Activated naive CD4-positive, alpha-beta T cell (primary cell): ENCODE measurements at places on chromosomes 6 and 20.

DNA sequence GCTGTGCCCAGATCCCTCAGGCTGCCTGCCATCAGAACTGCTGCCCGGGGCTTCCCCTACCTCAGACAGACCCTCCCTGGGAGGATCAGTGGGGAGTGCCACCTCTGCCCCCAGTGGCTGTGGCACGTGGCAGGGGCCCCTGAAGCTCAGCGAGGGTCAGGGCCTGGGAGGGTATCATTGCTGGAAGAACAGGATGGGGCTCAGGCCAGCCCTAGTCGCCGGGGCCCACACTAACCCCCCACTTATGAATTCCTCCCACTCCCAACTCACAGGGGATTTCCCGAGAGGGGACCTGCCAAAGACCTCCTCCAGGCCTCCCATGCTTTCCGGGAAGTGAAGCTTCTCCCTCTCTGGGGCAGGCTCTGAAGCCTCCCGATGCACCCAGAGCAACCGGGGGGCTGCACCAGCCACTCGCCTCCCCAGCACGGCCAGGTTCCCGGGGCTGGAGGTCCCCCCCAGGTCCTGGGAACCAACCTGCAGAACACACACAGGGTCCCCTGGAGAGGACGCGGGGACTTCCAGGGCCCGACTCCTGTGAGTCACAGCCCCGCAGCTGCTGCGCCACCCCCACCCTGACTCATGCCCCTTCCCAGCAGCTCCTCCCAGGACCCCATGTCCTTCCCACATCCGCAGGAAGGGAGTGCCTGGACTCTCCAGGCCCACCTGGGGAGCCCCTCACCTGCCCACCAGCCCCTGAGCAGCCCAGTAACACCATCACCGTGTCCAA, 2.5 kb downstream of the TNFRSF6B start:
- no peak for DNase-seq

DNA sequence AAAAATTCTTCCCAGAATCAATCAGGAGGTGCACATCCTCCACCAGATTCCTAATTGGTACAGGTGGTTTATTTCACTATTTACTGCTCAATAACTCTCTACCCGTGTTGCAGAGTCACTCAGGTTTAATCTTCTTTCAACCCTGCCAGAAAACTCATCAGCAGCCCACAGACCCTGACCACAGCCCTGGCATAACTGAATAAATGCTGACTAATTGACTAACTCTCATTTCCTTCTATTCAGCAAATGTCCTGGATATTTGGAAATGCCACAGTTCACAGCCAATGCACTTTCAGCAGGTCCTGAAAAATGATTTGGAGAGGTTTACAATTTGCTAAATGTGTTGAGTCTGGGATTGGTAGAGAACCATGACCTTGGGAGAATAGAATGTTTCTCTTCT, 62.3 kb downstream of the TRMT6 start:
- DNase-seq: no peak

DNA sequence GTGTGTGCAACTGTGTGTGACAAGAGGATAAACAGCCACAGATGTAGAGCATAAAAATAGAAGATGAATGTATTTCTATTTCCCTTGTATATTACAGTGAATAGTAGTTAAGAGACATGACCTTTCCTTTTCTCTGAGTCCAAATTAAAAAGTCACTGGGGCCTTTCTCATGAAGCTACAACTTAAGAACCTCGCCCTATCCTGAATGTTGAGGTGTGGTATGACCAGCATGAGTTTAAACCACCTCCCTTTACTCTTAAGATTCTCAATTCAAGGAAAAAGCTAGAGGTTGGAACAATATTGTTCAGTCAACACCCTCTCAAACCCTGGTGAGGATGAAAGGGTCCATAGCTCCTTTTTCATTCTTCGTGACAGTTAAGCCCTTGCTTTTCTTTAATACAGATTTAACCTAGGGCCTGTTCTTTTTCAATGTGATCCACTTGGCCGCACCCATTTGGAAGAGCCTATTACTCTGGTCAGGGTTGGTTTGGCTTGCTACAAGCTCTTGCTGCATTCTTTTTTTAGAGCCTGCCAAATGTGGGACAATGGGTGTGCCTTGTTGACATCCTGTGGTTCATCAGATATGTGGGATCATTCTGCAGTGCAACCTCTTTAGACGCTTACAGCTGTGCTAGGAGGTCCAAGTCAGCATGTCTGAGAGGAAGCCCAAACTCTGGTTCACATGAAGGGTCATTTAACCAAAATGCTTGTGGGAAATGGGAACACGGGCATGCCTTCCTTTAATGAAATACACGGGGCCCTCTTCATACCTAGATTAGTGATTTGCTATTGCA, 290.0 kb downstream of the HAO1 start:
- DNase-seq: no peak

- DNase-seq: no peak
These were observed at the start of gene KCNB1 for GRCh38 chr20:49482621-49483017. TSS of gene KCNB1 (minus strand) at chr20:49482668. CDS start at chr20:49482480, 188 bp downstream.

DNA sequence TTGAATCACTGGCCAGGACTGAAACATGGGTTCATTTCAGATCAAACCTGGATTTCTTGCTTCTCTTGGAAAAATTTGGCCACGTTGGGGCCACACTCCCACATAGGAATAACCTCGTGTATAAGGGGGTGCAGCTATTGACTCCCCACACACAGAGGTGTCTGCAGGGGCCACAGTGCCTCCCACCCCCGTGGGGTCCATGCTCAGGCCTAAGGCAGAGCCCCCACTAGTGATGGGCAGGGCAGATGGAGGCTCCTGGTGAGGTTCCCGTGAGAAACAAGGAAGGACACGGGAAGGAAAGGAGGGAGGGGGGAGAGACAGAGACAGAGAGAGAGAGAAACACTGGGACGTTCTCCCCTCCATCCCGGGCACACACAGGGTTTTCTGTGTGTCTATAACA, 230.5 kb downstream of the ERMARD start:
- no peak for DNase-seq

- no peak for DNase-seq
These were observed 194.2 kb downstream of the SLC35F1 start for GRCh38 chr6:118101220-118101619.

- DNase-seq: no peak
These were observed 36.5 kb upstream of the CRISP1 start for GRCh38 chr6:49902856-49903255.

DNA sequence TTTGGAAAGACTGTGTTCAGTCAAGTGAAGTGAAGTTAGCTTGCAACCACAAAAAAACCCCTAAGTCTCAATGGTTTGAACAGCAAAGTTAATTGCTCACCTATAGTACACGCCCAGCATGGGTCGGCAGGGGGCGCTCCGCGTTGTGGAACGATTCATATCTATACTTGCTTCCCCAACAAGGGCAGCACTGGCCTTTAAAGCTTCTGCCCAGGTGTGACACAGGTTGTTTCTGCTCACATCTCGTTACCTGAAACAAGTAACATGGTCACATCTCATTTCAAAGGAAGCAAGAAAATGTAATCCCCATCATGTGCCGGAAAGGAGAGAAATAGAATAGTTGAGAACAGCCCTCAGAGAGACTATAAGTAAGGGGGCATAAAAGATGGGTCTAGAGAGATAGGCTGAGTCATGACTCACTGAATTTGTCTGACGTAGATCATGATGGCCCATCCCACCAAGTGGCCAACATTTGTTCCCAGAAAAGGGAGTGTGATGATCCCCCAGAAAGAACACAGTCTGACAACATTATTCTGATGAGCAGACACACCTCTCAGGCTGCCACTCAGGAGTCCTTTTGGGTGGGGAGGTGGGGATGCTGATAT, 29.0 kb downstream of the HNF4A start:
- DNase-seq: peak; percentile 85

DNA sequence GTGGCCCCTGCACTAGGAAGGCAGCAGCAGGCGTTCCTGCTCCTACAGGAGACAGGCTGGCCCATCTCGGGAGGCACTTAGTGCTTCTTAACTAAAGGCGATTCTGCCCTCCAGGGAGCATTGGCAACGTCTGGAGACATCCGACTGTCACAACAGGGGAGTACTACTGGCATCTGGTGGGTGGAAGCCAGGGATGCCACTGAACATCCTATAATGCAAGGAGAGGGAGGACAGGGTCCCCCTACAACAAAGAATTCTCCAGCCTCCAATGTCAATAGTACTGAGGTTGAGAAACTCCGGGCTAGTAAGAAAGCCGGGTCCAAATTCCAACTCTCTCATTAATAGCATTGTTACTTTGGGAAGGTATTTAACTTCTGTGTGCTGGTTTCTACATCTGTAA, 119.4 kb upstream of the ARMC2 start:
- DNase-seq: no peak

GRCh38 chr6:96917098-96917497, 7.4 kb upstream of the KLHL32 start:
- DNase-seq: no peak

- no peak for DNase-seq
These were observed 147.2 kb downstream of the VEGFA start for GRCh38 chr6:43916924-43917877.

DNA sequence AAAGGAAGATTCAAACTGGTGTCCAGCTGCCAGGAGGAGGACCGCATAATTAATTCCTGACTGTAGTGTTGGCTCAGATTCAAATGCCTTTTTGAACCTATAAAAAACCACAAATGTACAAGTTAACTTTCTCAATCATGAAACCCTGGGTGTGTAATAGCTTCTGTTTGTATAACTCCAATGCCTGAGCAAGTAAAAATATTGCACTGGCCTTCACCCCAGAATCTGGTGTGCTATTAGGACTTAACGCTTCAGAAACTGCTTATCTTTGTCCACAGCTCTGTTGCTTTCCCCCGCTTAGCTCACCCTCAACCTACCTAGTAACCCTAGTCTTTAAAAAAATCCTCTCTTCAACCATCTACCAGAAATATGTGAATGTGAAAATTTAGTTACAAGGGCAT, 119.1 kb upstream of the MAP7 start:
- no peak for DNase-seq

DNA sequence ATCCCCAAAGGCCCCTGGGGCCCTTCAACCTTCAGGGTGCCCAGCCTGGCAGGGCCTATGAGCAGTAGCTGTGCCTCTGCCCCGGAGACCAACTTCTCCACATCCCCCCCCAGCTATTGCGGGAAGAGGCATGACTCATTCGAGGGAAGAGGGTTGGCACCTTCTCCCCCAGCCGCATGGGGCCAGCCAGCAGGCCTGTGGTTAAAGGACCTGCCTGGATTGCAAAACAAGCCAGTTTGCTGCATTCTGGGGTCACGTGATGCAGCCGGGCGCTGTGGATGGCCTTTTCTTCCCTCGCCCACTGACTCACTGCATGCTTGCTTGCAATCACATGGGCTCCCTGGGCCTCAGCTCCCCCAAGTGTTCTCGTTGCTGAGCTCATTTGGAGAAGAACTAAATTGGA, 182.5 kb downstream of the MAFB start:
- no peak for DNase-seq

DNA sequence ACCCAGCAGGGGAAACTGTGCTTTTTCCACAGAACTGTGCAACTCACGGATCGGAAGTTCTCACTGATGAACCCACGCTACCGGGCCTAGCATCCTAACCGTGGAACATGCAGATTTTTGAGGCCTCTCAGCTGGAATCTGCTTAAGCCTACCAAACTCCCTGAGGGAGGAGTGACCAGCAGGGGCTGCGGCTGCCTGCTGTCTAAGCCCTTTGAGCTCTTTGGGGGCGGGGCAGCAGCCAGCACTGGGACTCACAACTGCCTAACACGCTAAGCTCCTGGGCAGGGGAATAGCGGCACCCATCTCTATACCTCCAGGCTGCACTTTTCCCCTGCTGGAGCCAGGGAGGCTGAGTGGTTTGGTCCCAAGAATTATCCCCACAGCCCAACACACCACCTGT, 20.4 kb upstream of the METTL24 start:
- no peak for DNase-seq

GRCh38 chr20:13267231-13267630, 46.2 kb downstream of the ISM1 start:
- DNase-seq: no peak

GRCh38 chr6:99216959-99217358, 132.5 kb downstream of the FAXC start:
- DNase-seq: no peak

DNA sequence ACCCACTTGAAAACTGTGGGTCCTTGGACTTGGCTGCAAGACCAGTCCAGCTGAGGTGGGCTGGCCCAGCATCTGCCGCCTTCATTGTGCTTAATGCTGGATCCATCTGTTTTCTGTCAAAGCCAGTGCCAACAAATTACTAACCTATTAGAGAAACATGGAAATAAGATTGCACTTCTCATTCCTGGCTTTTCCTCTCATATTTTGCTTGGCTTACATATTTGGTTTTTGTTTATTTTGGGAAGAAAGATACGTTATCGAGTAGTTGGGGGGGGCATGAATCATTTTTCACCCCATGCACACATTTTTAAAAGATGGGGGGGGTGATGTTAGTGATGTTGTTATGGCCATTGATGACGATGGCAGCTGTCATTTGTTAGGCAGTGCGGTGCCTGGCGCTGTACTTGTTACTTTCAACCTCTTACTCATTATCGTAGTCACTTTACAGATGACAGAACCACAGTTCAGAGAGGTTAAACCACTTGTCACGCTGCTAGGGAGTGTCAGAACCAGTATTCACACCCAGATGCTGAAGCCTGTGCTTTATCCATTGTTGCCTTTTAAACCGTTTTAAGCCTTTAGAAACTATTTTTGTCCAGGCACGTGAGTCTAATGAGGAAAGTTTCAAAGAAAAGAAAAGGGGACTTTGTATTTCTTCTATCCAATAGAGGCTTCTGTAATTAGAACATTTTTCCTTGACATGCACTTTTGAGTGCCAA, 180.0 kb downstream of the TMEM242 start:
- no peak for DNase-seq

GRCh38 chr20:8330319-8330784, 198.3 kb downstream of the PLCB1 start:
- no peak for DNase-seq

- no peak for DNase-seq
These were observed 30.4 kb downstream of the GABRR1 start for GRCh38 chr6:89186762-89187161.

GRCh38 chr20:7758406-7758805, 181.9 kb downstream of the HAO1 start:
- DNase-seq: no peak

GRCh38 chr6:160137989-160138835, 16.6 kb downstream of the SLC22A1 start:
- no peak for DNase-seq

DNA sequence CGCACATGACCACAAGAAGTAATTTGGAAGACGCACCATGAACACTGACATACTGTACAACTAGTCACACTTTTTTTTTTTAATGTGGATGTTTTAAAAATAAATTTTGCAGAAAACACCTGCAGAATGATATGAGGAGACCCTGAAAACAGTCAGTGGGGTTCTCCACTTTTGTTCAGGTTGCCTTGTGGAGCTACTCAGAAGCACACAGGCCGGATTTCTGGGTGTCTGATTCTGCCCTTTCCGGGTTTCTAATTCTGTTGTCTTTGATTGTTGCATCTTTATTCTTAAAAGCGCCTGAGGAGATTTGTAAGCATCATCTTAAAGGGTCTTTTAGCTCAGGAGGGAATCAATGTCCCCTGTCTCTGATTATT, 74.5 kb downstream of the SSR1 start:
- DNase-seq: no peak
